ENCODE measurements at places on chromosomes 5 and 9.

DNA sequence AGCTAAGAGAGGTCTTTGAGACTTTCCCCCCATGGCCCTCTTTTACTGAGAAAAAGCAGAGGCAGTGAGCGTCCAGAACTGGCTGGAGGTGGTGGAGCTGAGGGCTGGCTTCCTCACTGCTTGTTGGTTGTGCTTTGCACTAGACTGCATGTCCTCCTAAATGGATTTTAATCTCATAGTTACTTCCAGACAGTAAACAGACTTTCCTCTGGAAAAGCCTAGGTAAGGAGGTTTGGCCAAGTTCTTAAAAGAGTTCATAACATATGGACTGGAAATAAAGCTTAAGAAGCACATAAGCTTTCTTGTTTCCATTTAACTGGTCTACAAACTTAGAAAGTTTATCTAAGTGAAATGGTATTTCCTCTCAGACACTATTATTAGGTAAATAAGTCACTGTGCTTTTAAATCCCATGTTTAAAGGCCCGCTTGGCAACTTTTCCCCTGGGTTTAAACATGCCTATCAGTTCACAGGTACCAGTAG lies 2.0 kb downstream of the ASPN start:
- no peak for DNase-seq

- DNase-seq = no peak
Observed at GRCh38 chr9:20988061-20988460, 43.4 kb downstream of the HACD4 start.

DNA sequence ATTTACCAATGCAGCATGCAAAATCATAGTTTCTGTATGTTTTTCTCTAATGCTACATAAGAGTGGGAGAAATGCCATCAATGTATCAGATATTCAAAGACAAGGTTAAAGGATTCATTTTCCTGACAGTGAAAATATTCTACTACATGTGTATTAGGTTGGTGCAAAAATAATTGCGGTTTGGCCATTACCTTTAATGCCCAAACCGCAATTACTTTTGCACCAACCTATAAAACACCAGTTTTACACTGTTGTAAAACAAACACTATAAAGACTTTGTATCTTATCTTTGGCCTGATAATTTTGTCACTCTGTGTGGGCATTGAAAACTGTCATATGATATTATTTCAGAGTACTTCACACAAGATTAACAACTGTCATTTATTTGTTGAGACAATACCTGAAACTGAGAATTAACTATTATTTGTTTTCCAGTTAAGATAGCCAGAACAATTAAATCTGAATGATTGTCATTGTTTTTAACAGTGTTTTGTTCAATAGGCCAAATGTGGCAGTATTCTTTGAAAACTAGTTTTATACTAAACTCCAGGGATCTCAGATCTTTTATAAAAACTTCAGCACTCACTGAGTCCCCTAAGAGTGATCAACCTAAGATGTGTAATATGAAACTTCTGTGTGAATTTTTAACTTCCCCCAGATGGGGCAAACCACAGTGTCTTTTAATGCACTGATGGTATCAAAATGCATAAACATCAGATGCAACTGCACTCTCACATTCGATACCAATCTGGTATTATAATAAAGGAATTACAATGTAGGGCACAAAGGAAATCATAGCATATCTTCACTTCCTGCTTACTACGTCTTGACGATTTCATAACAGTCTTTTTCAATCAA lies 53.8 kb upstream of the FBN2 start:
- no peak for DNase-seq

GRCh38 chr5:147055850-147056566 lies 177.5 kb upstream of the PPP2R2B start:
- no peak for DNase-seq

DNA sequence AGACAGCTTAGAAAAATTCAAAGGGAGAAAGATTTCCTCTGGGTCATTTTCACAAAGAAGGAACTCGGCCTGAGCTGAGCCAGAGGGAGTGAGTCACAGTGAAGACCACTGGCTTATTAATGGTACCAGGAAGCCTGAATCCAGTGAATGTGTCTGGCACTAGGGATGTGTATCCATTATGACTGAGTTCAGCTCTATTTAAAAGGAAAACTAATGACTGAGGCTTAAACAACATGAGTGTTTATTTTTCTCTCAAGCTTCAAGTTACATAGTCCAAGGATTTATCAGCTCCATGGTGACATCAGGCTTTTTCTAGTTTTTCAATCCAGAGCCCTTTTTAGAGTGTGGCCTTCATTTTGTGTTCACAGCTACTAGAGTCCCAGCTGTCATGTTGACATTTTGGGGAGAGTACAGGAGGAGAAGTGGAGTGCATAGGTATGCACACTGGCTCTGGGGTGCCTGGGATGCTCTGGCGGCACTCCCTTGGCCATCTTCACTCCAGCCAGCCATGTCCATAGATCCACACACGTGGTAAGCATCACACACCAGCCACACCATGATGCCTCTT lies 159.5 kb upstream of the ERCC6L2 start:
- DNase-seq = no peak

DNA sequence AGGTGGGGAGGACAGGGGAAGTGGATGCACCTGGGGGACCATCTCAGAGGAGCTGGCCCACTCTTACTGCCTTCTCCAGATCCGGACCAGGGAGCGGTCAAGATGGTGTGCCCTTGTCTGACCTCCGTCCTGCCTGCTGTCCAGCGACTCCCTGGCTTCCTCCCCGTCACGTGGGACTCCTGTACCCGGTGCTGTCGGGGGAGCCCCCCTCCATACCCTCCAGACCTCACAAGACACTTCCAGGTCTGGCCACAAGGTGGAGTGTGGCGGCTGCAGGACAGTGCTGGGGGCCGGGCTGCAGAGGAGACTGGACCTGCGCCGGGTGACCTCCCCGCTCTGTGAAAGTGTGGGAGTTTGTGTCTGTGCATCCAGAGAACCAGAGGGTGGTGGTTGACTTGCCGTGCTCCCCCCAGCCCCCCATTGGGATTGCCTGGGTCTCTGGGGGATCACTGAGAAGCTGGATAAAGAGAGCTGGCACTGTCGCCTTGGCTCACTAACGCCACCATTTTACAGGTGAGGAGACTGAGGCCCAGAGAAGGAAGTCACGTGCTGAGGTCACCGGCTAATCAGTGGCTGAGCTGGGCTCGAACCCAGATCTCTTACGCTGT lies 1.9 kb upstream of the CRB2 start:
- DNase-seq = peak; percentile 74

DNA sequence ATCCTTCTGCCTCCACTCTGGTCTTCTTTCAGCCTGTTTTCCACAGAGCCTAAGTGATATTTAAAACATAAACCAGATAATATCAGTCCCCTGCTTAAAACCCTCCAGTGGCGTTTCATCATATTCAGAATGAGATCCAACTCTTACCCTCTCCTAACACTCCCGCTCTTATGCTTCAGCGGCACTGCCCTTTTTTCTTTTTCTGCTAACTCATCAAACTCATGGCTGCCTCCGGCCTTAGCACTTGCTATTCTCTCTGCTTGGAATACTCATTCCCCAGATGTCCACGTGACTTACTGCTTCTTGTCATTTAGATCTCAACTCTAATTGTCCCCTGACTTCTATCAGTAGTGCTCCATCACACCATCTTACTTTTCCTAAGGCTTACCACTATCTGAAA lies 73.6 kb downstream of the PIP5K1B start:
- no peak for DNase-seq

- no peak for DNase-seq
Observed at GRCh38 chr5:44675296-44675695, 133.5 kb upstream of the MRPS30 start.

GRCh38 chr5:151357097-151357496 lies 9.7 kb upstream of the SLC36A2 start:
- DNase-seq = no peak

DNA sequence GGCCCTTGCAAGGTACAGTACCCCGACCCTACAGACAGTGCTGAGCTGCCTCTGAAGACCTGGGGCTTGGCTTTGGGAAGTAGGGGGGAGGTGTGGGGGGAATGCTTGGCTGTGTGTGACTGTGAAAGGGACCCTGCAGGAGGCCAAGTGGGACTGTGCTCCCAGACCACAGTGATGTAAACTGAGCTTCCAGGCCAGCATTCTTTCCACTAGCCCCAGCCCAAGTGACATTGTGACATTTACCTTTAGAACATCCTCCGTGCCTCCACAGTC lies 31.2 kb downstream of the HMCN2 start:
- no peak for DNase-seq

GRCh38 chr5:19903611-19904010 lies 84.4 kb downstream of the CDH18 start:
- no peak for DNase-seq

GRCh38 chr5:167232675-167233311 lies 1058.7 kb upstream of the WWC1 start:
- DNase-seq = no peak

GRCh38 chr9:89659891-89660685 lies 55.3 kb downstream of the GADD45G start:
- DNase-seq = no peak

DNA sequence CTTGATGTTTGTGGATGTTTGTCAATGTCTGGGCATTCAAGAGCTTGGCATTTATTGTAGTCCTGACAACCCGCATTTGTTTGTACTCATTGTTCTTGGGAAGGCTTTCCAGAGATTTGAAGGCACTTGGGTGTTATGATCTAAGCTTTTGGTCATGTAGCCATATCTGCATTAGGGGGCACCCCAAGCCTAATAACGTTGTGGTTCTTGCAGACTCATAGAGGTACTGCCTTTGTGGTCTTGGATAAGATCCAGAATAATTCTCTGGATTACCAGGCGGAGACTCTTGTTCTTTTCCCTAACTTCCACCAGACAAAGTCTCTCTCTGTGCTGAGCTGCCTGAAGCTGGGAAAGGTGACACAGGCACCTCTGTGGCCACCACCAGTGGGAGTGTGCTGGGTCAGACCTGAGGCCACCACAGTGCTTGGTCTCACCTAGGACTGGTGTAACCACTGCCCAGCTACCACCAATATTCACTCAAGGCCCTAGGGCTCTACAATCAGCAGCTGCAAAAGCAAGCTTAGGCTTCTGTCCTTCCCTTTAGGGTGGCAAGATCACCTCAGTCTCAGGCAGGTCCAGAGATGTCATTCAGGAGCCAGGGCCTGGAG lies 144.4 kb upstream of the TAS2R1 start:
- DNase-seq = no peak

DNA sequence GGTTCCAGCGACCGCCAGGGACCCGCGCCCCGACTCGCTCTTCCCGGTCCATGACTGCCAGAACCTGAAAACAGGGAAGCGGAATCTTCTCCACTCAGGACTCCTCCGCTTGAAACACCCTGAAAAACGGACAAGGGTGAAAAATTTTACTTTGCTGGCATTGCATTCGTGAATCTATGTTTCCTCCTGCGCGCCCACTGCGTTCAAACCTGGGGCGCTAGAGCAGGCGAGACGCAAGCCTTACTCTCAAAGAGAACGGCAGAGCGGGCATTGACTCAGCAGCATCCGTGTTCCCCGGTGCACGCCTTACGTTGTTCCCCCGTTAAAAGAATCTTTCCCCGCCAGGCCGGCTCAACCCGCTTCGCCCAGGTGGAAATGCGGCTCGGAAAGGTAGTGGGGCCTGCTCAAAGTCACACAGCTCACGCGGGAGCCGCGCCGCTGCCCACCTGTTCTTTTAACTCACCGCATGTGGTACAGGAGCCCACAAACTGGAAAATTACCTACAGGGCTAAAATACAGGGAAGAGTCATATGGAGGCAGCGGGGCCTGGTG lies 999 bp upstream of the DRD1 start:
- DNase-seq = no peak

GRCh38 chr5:97163360-97163764 lies 19.7 kb downstream of the RIOK2 start:
- DNase-seq = no peak

All from activated CD4-positive, alpha-beta T cell treated with anti-CD3 and anti-CD28 coated beads, Interleukin-2, amount 50 U/mL, for 48 hours (primary cell).